ENCODE measurements at places on chromosomes 1 and 21. TPM values are rescaled to one million over a fixed set of nuclear protein-coding genes. Genes with fewer than 3 reads are reported as not detected.

The PLA2G5 gene
- total RNA-seq, result not detected

The GUCA2B gene
- total RNA-seq, result not detected

The HRNR gene
- total RNA-seq, result not detected

The ACKR1 gene
- total RNA-seq, result 0.63 TPM

The TLR5 gene
- total RNA-seq, result 0.73 TPM

The DNAJC28 gene
- total RNA-seq, result 2.6 TPM

The CLIC6 gene
- total RNA-seq, result 3.8 TPM

The VCAM1 gene
- 0.07 TPM for total RNA-seq

The KCNN3 gene
- total RNA-seq, result 1.3 TPM

The CFHR3 gene
- total RNA-seq, result 0.27 TPM

The KRTAP21-2 gene
- not detected for total RNA-seq

The HSD3B1 gene
- total RNA-seq, result not detected

The FH gene
- total RNA-seq, result 80.8 TPM

- DNase-seq, result no peak
These were observed 81.1 kb upstream of the BTG3 start for GRCh38 chr21:17693801-17694200.

DNA sequence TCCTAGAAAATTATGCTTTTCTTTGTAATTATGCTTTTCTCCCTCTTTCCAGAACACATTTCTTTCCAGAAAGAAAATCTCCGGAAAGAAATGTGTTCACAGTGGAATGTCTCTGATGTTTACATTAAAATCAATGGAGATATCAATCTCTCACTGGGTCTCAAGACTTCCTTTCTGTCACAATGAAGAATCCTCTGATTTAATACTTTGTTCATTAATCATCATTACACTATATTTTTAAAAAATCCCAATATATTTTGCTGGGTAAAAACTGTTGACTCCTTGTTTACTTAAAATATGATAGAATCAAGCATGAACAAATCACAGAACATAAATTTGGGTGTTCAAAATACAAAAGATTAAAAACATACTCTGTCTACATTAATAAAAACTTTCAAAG lies 26.3 kb upstream of the TGFBR3 start:
- DNase-seq, result no peak

DNA sequence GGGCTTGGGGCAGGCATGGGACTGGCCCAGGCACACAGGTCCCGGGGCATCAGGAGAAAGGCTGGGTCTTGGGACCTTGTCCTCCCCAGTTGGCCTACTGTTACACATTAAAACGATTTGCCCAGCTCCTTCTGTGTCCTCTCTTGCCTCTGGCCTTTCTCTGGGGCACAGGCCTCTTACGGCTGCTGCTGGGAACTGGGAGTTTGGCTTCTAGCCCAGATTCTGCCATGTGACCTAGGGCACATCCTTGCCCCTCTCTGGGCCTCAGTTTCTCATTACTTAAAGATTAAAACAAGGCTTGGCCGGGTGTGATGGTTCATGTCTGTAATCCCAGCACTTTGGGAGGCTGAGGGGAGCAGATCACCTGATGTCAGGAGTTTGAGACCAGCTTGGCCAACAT lies 14.0 kb downstream of the KDF1 start:
- DNase-seq, result no peak

DNA sequence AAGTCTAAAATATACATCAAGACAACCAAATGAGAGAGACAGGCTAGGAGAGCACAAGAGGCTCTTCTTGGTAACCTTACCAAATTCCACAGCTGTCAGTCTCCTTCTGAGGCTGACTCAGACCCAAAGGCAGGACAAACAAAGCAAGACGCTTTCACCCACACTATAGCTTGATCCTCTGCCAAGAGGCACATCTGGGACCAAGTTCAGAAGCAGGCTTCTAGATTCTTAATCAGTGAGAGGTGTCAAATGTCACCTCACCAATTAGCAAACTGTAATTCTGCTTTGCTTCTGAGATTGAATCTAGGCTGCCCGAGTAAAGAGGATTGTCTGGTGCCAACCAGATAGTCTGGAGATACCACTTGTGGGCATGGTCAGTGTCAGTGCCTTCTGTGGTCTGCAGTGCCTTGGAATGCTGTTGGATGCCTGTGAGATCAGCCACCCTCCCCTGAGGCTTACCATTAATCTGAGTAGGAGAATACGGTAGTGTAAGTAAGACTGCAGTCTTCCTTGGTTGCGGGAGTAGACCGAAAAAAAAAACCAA lies 151.0 kb downstream of the FMN2 start:
- DNase-seq, result no peak

DNA sequence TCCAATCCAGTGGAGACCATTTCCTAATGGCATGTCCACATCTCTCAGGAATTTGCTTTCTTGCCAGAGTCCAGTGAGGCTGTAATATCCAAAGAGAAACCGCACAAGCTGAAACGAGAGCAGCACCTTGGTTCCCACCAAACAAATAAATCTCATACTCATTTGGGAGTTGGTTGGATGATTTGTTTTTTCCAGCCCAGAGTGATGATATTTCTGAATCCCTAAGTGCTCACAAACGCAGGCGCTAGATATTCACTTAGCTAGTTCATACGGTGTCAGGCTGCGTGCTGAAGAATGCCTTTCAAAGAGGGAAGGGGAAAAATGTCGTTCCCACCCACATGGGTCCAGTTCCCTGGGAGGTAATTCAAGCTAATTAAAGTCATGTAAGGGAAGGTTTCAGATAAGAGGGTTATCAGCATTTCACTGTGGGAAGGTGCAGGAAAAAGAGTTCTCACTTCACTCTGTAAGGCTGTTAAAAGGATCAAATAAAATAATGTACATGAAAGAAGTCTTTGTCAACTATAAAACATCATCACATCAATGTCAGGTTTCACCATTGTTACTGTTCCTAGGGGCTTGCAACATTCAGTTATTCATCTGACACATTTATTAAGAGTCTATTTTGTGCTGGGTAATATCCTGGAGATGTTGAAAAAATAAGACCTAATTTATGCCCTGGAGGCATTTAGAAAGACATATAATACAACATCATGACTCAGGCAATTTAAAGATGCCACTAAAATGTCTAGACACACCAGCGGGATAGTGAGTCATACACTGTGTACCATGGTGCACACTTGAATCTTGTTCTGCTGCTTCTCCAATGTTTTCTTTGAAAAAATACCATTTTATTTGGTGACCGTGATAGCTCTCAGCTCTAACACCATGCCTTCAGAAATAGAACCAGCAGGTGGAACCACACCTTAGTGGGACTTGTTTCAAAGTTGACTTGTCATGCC lies 19.3 kb downstream of the DPT start:
- DNase-seq, result no peak

DNA sequence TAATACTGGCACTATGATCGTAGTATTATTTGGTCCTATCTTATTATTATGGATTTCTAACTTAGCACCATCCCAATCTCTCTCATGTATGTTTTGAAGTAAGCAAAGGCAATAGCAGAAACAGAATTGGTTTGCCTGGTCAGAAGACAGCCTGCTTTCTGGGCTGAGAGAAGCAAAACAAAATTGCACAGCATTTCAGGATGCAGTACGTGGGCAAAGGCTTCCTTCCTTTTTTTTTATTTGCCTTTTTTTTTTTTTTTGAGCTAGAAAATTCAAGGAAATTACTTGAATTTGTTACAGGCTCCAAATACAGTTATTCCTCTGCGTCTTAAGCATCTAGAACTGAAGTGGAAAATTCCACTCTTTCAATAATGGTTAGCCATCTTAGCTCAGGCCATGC lies 8.8 kb downstream of the CDA start:
- DNase-seq, result no peak

DNA sequence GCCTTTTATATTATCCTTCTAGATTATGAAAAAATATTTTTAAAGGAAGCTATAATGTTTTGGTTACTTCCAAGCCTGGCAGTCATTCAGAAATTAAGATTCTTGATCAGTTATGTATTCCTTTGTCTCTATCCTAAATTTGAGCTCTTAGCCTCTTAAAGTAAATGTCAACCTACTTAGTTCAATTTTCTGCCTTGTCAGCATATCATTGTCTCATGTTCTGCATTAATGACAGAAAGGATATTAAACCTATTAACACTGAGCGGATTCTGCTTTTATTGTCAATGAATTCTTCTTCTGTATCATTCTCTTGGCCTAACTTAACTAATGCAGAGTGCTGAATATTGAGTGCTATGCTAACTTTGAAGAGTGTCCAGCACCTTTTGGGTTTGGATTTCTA lies 56.0 kb downstream of the SDCCAG8 start:
- no peak for DNase-seq

GRCh38 chr1:229156872-229157271 lies 114.0 kb upstream of the RAB4A start:
- DNase-seq, result peak; percentile 18

DNA sequence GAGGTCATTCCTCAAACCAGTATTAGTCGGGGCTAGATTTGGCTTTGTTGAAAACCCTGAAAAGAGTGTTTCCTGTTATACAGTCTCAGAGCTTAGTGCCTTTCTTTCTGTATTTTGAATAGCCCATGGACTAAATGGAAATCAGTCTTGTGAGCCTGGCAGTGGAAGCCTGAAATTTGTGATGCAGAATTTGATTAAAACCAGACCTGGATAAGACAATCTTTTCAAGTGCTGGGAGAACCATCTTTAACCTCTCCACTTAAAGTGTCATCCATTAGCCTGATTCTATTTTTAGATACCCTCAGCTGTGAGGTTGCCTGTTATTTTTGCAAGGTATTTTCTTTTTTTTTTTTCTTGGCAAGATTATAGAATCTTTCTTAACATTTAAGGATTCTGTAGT lies 19.5 kb downstream of the ACTN2 start:
- DNase-seq, result no peak

GRCh38 chr1:159009287-159009686 lies 420 bp upstream of the IFI16 start:
- no peak for DNase-seq

- no peak for DNase-seq
These were observed 319.1 kb upstream of the SGIP1 start for GRCh38 chr1:66214901-66215300.

GRCh38 chr1:61245696-61246400 lies 163.5 kb downstream of the NFIA start:
- DNase-seq, result no peak

DNA sequence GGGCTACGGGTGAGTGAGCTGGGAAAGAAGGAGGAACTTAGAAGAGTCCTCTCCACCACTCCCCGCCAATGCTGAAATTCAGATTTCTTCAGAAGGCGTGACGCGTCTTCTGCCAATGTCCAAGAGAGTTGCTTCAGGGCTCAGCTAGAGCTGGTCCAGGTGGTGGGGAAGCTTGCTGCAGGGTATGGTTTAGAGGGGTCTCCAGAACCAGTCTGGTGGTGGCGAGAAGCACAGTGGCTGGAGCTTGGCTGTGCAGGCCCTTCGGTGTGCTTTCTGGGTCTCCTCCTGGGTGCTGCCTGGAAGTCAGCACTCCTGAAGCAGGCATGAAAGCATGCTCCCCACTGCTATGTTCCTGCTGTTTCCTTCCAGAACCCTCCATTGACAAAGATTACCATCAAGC lies 387.2 kb downstream of the PTPRU start:
- DNase-seq, result no peak

DNA sequence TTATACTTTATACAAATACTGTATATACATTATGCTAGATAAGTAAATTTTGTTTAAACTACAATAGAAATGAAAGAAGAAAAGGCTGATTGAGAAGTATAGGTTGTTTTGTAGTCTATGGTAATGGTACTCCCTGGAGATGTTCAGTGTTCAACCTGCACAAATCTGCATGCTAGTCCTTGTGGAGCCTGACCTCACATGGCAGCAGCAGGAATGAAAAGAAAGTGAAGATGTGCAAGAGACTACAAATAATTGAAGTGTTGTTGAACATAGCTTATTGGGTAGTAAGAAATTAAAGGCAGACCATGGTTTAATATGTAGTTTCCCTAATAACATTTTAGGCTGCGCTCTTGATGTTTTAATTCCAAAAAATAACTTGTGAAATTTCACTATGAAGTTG lies 201.2 kb downstream of the TGFB2 start:
- DNase-seq, result no peak

- no peak for DNase-seq
These were observed 122.8 kb upstream of the APP start for GRCh38 chr21:26293141-26293946.

DNA sequence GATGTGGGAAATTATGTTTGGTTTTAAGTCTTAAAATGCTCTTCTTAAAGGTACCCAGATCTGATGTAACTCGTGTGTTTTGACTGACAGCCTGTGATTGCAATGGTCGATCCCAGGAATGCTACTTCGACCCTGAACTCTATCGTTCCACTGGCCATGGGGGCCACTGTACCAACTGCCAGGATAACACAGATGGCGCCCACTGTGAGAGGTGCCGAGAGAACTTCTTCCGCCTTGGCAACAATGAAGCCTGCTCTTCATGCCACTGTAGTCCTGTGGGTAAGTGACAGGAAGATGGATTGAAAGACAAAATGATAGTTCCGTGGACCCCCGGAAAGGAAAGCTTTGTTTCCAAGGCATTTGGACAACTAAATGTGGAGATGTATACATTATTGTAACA lies 71.6 kb upstream of the LAMC2 start:
- DNase-seq, result no peak

- DNase-seq, result no peak
These were observed 10.6 kb downstream of the SRSF4 start for GRCh38 chr1:29171089-29171488.

DNA sequence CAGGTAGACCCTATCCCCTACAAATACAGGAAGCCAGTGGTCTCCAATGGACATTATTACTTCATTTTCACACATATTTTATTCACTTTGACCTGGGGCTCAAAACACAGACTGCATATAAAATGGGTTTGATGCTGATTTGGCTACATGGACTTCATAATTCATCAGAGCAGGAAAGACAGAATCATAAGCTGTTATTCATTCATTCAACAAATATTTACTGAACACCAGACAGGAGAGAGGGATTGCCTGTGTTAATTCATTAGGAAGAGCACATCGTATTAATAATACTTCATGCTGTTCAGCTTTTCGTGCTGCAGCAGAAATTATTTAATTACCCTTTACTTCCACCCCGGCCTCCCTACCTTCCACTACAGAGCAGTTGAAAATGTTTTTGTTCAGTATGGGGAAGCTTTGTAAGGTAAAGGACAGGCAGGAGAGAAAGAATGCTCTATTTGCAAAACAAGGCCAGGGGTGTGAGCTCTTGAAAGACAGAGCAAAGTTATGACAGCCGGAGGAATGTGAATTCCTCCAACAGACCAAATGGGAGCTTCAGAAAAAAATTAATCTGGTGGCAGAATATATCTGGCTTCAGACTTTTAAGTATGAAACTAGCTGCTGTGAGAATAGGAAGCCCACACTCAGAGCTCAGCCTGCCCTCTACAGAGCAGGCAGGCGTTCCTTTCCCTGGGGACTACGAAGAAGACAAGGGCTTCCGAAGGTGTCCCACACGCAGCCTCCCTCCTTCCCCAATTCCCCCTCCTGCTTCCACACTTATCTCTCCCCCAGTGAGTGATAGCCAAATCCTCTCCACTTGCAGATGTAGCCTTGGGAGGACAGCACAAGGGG lies 58.0 kb downstream of the MDM4 start:
- no peak for DNase-seq

GRCh38 chr1:196385109-196385508 lies 223.1 kb downstream of the KCNT2 start:
- DNase-seq, result no peak

GRCh38 chr21:17598437-17598836 lies 14.3 kb downstream of the BTG3 start:
- DNase-seq, result no peak
